B cell (primary cell): ENCODE measurements at places on chromosomes 4 and X. TPM values are rescaled to one million over a fixed set of nuclear protein-coding genes. Genes with fewer than 3 reads are reported as not detected.

- H3K27ac ChIP-seq = peak overlapping the region; percentile 97
- no peaks in the 10 kb centered on the region for H3K36me3 ChIP-seq
- DNase-seq = no peak
- no peaks in the 10 kb centered on the region for H3K27me3 ChIP-seq
These were observed 891 bp downstream of the CISD2 start for GRCh38 chr4:102869569-102870197.

- H3K4me1 ChIP-seq = peaks cover 28% of the 10 kb centered on the region
- no peaks in the 10 kb centered on the region for H3K36me3 ChIP-seq
- peak; percentile 87 for DNase-seq
- H3K27me3 ChIP-seq = no peaks in the 10 kb centered on the region
- H3K4me3 ChIP-seq = peak within 1 kb of the TSS; percentile 60
These were observed at the start of gene FOXO4 for GRCh38 chrX:71095555-71095980. TSS of gene FOXO4 (plus strand) at chrX:71095851. CDS start at chrX:71096529, 678 bp downstream.

ATOH1 gene
- not detected in 2 replicates for total RNA-seq

DNA sequence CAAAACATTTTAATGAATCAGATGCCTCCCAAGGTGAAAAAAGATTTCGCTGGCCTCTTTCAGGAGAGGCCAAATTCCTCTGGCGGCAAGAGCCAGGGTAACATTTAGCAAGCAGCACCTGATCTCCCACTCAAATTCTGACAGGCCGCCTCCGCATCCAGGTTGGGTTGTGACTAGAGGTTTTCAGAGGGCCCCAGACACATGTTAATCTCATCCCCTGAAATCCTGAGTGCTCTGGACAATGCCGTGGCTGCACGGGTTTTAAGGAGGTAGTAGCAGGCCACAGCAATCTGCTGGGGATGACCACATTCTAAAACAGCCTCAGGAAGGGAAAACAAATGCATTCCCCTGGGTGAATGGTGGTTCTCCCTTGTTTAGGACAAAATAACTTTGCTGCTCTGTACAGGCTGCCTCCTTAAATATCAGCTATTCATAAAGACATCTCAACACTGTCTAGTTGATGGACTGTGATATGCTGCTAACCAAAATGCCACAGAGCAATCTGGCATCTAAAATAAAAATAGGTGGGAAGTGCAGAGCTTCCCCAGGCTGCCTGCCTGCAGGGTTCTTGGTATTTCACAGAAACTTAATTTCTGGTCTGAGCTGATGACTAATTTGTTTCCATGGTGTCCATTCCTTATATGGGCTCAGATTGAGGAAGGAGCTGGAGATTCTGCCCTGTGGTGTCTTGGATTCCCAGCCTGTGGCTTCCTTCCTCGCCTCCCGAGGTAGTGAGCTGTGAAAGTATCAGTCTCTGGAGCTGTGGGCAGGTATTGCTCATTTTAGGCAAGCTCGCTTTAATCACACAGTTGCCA, 202.0 kb downstream of the DCLK2 start:
- H3K4me1 ChIP-seq = no peaks in the 10 kb centered on the region
- no peak for DNase-seq
- no peak overlapping the region for H3K4me3 ChIP-seq
- H3K27me3 ChIP-seq = no peaks in the 10 kb centered on the region

CT83 gene
- not detected in 2 replicates for total RNA-seq

TMEM144 gene
- total RNA-seq = 0.07 TPM in 1 of 2 replicates, not detected in the other

G6PD gene
- total RNA-seq = 57.2 and 61.2 TPM in 2 replicates

GRCh38 chr4:23332313-23332712, 557.5 kb downstream of the PPARGC1A start:
- no peak for DNase-seq
- H3K36me3 ChIP-seq = no peaks in the 10 kb centered on the region
- H3K4me1 ChIP-seq = no peaks in the 10 kb centered on the region
- no peaks in the 10 kb centered on the region for H3K27me3 ChIP-seq
- H3K27ac ChIP-seq = no peak overlapping the region

DNA sequence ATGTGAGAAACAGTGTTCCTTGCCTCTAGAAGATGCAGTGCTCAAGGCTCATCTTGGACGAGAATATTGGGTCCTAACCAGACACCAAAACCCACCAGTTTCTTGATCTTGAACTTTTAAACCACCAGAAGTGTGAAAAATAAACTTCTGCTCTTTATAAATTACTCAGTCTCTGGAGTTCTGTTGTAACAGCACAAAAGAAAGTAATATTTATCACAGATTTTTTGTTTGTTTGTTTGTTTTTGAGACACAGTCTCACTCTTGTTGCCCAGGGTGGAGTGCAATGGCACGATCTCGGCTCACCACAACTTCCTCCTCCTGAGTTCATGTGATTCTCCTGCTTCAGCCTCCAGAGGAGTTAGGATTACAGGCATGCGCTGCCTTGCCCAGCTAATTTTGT, 371.1 kb upstream of the NDST4 start:
- no peak overlapping the region for H3K27ac ChIP-seq
- H3K27me3 ChIP-seq = no peaks in the 10 kb centered on the region
- H3K4me1 ChIP-seq = no peaks in the 10 kb centered on the region
- H3K36me3 ChIP-seq = no peaks in the 10 kb centered on the region

GRCh38 chr4:24335616-24336015, 248.7 kb downstream of the DHX15 start:
- no peak for DNase-seq
- no peaks in the 10 kb centered on the region for H3K4me1 ChIP-seq
- no peak overlapping the region for H3K27ac ChIP-seq

DNA sequence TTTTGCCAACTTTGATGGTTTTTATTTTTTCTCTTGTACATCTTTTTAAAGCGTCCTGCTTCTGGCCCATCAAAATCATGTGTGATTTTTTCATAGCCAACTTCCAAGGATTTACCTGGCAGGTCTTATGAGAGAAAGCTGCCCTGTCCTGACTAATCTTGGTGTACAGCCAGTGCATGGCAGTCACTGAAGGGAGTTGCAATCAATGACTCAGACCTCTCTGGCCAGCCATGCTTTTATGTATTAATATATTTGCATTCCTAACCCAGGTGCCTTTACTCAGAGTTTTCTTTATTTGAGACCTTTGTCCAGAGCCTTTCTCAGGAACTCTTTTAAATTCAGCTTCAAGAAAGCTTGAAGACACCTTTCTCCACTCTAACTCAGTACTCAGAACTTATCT, 691.5 kb upstream of the HTR2C start:
- H3K4me1 ChIP-seq = no peaks in the 10 kb centered on the region
- H3K27me3 ChIP-seq = no peaks in the 10 kb centered on the region
- DNase-seq = no peak
- no peak overlapping the region for H3K27ac ChIP-seq
- H3K36me3 ChIP-seq = no peaks in the 10 kb centered on the region

QRFPR gene
- not detected in 2 replicates for total RNA-seq

DNA sequence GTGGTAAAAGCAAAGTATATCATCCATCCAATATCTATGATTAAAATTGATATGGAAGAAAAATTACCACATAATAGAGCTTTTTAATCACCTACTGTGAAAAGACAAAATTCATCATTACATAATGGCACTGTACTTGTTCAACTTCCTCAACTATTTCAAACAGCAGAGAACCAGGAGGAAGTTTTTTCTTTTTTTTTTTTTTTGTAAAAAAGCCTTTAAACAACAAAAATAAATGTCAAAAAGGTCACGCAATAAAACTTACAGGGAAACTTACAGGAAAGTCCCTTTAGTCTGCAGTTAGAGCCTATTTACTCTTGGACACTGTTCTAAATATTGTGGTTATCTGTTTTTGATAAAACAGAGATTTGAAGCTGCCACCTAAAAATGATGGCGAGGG, 4.8 kb downstream of the PDGFC start:
- H3K27ac ChIP-seq = no peak overlapping the region
- H3K4me1 ChIP-seq = peaks cover 6% of the 10 kb centered on the region
- H3K36me3 ChIP-seq = no peaks in the 10 kb centered on the region
- DNase-seq = no peak
- no peak overlapping the region for H3K4me3 ChIP-seq

PRDM8 gene
- total RNA-seq = 30.1 and 35.6 TPM in 2 replicates

CXCL3 gene
- not detected in 2 replicates for total RNA-seq

GAGE12H gene
- not detected in 2 replicates for total RNA-seq

- no peak overlapping the region for H3K27ac ChIP-seq
- H3K36me3 ChIP-seq = no peaks in the 10 kb centered on the region
- peaks cover 14% of the 10 kb centered on the region for H3K4me1 ChIP-seq
- peaks cover 16% of the 10 kb centered on the region for H3K27me3 ChIP-seq
- H3K4me3 ChIP-seq = no peak overlapping the region
These were observed 113.8 kb downstream of the ADRA2C start for GRCh38 chr4:3879681-3880614.

- DNase-seq = no peak
- no peak overlapping the region for H3K27ac ChIP-seq
- H3K27me3 ChIP-seq = no peaks in the 10 kb centered on the region
These were observed 85.0 kb upstream of the MYOZ2 start for GRCh38 chr4:119050527-119051090.

GRCh38 chr4:71272976-71273375, 65.8 kb upstream of the SLC4A4 start:
- DNase-seq = no peak
- H3K27ac ChIP-seq = no peak overlapping the region
- H3K4me1 ChIP-seq = peaks cover 16% of the 10 kb centered on the region
- H3K27me3 ChIP-seq = no peaks in the 10 kb centered on the region
- no peaks in the 10 kb centered on the region for H3K36me3 ChIP-seq

JCHAIN gene
- total RNA-seq = 72.3 and 90.8 TPM in 2 replicates

ZNF630 gene
- not detected in 2 replicates for total RNA-seq

DNA sequence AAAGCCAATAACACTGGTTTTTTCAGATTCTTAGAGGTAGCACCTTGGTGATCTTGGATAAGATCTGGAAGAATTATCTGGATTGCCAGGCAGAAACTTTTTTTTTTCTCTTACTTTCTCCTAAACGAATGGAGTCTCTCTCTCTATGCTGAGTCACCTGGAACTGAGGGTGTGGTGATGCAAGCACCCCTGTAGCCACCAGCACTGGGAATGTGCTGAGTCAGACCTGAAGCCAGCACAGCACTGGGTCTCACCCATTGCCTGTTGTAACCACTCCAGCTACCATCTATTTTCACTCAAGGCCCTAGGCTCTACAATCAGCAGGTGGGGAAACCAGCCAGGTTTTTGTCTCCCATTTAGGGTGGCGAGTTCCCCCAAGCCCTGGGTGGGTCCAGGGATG, 923.8 kb downstream of the RAPGEF2 start:
- no peak for DNase-seq
- no peak overlapping the region for H3K4me3 ChIP-seq
- H3K27ac ChIP-seq = no peak overlapping the region

- no peaks in the 10 kb centered on the region for H3K27me3 ChIP-seq
- H3K4me3 ChIP-seq = no peak overlapping the region
- no peak for DNase-seq
- H3K36me3 ChIP-seq = no peaks in the 10 kb centered on the region
- H3K27ac ChIP-seq = no peak overlapping the region
- H3K4me1 ChIP-seq = no peaks in the 10 kb centered on the region
These were observed 143.9 kb downstream of the SCFD2 start for GRCh38 chr4:53221832-53222480.

DCAF16 gene
- total RNA-seq = 68.1 and 69.9 TPM in 2 replicates
